ENCODE measurements at places on chromosomes 3 and 15.

DNA sequence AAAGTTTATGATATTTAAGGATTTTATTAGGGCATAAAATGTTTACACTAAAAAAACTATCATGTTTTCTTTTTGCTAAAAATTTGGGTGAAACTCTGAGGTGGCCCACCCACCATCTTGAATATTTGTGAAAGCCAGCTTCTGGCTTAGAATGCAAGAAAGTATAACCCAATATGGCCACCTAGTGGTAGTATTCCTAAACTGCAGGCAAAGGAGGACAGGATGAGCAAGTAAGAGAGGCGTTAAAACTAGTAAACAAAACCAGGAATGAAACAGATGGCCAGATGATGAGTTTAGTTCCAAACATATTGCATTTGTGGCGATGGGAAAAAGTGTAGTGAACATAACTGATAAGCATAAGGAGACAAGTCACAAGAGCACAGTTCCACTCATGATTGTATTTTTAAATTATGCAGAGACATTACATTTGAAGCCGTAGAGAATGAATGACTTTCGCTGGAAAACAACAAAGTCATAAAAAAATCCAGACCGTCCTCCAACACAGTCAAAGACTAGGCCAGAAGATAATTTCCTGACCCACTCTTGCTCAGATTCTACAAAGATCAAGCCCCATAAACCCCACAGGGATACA is 103.3 kb upstream of the PRTG start:
- no peak for DNase-seq

DNA sequence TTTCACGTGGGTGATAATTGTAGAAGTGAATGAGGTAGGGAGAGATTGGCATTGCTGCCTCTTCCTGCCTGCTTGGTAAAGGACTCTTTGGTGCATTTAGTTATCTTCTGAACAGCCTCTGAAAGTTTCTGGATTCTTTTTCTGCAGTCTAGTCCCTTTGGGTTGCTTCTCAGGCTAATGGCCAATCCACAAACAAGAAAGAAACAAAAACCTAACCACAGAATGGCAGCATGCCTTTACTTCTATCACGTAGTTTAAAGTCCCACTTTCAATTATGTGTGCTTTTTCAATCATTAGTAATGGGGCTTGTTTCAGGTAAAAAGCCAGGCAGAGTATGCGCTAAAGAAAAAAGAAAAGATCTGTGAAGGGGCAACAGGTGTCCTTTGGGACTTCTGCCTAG is 7.4 kb downstream of the FGF12 start:
- no peak for DNase-seq

GRCh38 chr3:120275618-120276017 is 9.4 kb downstream of the GPR156 start:
- DNase-seq, result no peak

- peak; percentile 81 for DNase-seq
Measured at GRCh38 chr15:31215490-31216214, 111.0 kb upstream of the KLF13 start.

GRCh38 chr3:89098964-89099585 is 8.3 kb upstream of the EPHA3 start:
- no peak for DNase-seq

GRCh38 chr3:138070006-138070405 is 45.4 kb downstream of the DZIP1L start:
- DNase-seq, result no peak

All from stimulated activated CD4-positive, alpha-beta T cell treated with anti-CD3 and anti-CD28 coated beads, Interleukin-15, amount 100 ng/mL, for 1 hour (primary cell).